ENCODE measurements at places on chromosomes 2 and 18.

DNA sequence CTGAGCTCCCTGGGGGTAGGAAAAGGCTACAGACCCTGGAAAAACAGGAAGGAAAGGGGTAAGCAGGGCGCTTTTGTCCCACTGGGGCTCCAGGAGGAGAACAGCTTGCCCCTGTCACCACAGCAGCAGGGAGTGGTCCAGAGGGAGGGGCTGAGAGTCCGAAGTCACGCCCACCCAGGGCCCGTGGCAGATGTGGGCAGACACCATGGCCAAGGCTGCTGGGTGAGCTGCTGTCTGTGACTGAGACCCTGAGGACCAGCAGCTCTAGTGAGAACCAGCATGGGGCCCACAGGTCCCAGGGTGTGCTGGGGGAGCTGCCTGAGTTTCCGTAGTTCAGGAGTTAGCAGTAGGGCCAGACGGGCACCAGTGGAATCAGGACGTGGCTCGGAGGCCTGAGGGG is 162.0 kb downstream of the SPP2 start:
- DNase-seq = no peak

DNA sequence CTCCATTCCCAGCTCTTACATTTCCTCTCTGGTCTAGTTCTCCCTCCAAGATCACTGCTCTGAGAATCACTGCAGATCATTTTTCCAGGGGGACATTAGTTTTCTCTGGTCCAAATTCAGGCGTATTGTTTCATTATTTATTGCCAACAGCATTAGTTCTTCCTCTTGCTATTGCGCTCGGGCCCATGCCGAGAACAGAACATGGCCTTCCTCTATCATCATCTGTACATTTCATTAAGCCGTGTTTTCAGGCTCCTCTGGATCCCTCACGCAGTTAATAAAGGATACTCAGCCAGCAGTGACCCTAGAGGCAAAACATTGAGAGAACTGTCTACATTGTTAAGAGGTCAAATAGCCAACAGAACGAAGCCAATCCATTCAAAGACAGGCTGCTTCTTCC is 63.9 kb downstream of the CCBE1 start:
- no peak for DNase-seq

DNA sequence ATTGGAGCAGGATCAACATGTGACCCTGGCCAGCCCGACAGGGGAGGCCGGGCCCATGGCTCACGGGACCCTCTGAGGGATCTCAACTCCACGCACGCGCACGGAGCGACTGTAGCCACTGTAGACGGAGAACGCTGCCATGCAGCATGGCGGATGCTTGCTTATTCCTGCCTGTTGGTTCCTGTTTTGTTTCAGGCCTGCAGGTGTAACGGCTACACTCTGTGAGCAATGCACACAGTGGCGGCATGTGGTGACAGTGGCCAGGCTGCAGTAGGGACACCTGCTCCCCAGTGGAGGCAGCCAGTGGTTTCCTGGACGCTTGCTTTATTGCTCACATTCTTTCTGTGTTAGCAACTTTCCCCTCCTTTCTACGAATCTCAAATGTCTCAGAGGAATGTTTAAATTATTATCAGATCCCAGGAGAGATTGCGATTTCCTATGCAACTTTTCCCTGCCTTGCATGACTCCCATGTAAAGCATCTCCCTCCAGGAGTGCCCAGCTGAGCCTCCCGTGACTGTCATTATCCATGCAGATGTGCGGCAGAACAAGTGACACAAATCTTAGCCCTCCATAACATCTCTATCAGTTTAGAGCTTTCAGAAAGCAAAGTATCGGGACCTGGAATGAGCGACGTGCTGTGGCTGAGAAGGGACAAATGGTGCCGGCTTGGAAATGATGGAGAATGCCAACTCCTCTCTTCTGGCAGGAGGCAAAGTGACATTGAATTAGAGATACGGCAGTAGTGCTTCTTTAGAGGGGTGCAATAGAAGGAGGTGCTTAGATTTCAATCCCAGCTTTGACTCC is 209.7 kb downstream of the ASB1 start:
- peak; percentile 67 for DNase-seq

DNA sequence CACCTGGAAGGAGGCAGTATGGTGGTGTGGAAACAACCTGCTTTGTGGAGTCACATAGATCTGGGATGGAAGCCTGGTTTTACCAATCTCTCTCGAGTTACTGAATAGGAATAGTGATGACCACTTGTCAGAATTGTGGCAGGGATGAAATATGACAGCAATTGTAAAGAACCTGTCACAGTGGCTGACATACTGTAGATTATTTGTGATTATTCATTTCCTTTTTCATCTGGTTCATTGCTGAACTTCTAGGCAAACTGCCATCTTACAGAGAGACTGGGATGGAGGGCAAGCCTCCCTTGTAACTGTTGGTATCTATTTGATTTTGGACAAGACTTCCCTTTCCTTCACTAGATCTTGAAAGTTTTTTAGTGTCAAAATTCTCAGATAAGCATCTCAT is 42.0 kb downstream of the FMNL2 start:
- no peak for DNase-seq

DNA sequence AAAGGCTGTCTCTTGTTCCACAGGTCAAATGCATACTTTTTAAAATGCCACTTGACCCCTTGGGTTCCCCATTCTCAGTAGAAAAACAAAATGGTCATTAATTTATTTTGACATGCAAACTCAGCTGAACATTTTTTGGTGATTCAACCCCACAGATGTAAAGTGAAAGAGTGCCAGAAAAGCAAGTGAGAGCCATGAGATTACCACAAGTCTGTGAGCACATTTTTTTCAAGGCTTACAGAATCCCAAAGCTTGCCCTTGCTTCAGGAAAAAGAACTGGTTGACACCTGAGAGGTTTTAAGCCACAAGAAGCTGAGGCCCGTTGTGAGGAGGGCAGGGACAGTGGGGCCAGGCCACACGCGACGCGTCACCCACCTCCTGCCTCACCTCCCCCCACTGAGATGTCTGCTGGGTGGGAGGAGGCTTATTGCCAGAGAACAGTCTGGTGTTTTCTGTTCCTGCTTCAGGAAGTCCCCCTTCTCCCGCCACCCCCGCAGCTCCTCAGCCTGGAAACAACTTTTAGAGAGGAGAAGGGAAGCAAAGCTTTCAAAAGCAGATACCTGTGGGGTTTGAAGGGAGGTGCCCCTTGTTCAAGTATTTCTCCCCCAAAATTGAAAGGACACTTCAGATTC is 70.4 kb upstream of the CYP1B1 start:
- no peak for DNase-seq

- no peak for DNase-seq
Measured at GRCh38 chr2:160918906-160919503, 241.2 kb upstream of the TANK start.

DNA sequence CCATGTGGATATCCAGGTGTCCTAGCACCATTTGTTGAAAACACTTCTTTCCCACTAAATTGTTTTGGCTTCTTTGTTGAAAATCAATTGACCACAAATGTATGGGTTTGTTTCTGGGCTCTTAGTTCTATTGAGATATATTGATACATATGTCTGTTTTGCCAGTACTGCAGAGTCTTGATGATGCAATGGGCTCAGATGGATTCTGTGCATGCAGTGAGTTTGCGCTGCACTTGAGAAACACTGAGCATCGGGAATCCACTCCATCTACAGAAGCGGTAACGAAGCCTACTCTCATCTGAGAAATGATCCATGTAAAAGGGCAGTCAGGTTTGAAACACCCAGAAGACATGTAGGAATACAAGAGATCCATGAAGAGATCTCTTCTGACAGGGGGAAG is 21.9 kb upstream of the DNAJC10 start:
- DNase-seq = no peak

- DNase-seq = no peak
Measured at GRCh38 chr2:25367296-25367695, 25.6 kb upstream of the DNMT3A start.

GRCh38 chr2:53740170-53740569 is 27.4 kb upstream of the CHAC2 start:
- no peak for DNase-seq

- DNase-seq = no peak
Measured at GRCh38 chr18:32450026-32450691, 20.5 kb downstream of the GAREM1 start.

DNA sequence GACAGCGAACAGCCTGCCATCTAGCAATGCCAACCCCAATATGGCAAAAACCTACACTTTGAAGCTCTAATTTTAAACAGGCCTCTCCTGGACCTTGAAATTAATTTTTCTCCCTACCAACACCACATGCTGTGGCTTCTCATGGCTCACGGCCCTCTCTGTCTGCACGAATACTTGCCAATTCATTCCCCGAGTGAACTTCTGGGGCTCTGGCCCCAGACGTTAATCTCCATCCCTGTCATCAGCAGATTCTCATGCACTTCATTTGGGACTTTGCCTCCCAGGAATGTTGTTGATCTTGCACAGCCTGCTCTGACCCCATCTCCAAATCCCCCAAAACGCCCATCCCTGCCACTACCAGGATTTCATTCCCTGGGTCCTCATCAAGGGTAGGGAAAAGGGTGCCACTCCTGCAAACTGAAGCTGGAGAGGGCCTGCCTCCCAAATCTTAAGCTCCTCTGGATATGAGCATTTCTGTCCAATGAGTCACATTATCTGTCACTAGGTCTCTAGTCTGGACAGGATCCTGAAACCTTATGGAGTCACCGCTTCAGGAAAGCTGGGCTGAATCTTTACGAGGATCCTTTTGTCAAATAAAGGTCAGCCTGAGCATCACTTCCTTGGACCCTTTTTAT is 10.4 kb downstream of the FIGLA start:
- DNase-seq = no peak

DNA sequence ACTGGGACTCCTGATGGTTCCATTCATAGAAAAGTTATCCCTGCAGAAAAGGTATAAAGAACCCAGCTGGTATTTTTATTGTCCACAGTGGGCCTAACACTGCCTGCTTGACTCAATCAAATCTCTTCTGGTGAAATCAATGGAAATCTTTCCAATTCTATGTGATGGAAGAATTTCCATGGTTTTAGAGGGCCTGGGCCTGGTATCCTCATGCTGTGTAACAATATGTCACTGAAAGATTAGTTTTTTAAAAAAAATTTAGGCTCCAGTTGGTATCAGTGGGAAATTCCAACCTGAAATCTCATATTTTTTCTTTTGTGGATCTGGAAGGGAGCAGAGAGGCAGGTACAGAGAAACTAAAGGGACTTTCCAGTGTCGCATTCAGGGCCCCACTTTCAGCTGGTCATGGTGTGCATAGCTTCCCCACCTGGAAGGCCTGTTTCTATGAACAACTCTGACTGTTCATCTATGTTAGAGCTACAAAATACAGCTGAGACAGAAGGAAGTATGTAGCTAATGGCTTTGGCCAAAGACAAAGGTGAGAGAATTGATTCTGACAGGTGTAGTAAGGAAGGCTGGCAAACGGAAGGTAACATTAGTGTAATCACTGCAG is 20.9 kb downstream of the NEB start:
- no peak for DNase-seq

DNA sequence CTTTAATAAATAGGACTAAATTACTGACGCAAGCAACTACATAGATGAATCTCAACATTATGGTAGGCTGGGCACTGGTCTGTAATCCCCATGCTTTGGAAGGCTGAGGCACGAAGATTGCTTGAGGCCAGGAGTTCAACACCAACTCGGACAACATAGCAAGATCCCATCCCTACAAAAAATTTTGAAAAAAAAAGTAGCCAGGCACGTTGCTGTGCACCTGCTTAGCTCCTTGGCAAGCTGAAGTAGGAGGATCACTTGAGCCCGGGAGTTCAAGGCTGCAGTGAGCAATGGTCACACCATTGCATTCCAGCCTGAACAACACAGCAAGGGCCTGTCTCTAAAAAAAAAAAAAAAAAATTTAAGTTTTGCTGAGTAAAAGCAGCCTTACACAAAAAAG is 43.4 kb upstream of the VIT start:
- DNase-seq = no peak

- no peak for DNase-seq
Measured at GRCh38 chr2:121375621-121376159, 90.7 kb upstream of the TFCP2L1 start.

- DNase-seq = no peak
Measured at GRCh38 chr2:32715391-32715841, 87.6 kb downstream of the TTC27 start.

DNA sequence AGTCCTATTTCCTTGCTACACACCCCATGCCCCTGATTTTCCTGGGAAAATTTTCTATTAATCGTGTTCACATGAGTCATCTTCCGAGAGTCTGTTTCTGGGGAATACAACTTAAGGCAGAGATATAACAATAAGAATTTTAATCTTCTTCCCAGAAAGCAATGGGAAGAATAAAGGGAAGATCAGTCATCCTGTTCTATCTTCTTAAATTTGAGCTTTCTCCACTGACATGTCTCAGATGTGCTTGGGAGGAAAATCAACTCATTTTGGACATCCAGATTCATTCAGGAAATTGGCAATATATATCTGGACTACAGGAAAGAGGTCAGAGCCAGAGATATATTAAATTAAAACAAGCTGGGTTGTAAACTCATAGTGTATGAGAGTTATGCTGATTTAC is 62.3 kb upstream of the SPAG16 start:
- DNase-seq = no peak

GRCh38 chr2:44188696-44189095 is 20.0 kb downstream of the PPM1B start:
- no peak for DNase-seq

- no peak for DNase-seq
Measured at GRCh38 chr2:54289917-54290316, 33.9 kb upstream of the TSPYL6 start.

DNA sequence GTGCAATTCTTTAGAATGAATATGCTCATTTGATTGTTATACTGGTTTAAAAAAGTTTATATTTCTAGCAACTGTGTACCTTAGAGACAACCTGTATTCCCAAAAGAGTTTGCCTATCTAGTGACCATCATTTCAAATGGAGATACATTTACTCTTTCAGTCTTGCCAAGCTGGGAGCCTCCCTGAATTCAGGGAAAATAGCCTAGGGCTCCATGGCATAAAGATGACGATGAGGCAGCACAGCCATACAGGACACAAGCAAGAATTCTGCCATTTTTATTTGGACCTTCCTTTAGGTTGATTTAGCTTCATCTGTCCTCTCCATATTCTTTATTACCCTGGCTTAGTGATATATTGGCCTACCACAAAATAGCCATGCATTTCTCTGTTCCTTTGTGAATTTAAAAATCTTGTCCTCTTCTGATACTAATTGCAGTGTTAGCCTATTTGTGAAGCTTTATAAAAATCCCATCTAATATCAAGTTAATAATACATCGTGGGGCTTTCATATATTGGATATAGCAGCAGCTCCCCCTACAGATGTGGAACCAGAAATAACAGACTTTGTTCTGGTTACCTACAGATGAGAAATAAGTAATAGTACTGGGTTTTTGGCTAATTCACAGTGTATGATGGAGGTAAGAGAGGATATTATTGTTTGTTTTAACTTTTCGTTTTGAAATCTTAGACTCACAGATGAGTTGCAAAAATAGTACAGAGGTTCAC is 1661.9 kb upstream of the PIK3C3 start:
- peak; percentile 5 for DNase-seq

DNA sequence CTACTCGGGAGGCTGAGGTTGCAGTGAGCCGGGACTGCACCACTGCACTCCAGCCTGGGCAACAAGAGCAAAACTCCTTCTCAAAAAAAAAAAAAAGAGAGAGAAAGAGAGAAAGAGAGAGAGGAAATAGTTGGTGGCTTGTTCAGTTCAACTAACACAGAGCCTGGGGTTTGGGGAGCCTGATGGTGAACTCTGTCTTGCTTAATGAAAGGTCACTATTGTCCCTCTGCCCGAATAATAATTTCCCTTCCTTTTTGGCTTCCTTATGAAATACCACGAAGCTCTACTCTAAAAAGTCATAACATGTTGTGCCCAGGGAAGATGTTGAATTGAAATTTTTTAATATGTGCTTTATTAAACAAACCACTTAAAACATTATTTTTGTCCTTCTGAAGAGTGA is 17.3 kb downstream of the BCL2 start:
- no peak for DNase-seq

GRCh38 chr2:178114462-178114861 is 2.2 kb downstream of the RBM45 start:
- no peak for DNase-seq

- DNase-seq = no peak
Measured at GRCh38 chr2:176270100-176270750, 983 bp downstream of the MTX2 start.
